Tibial nerve (tissue), 4 donors: ENCODE measurements at places on chromosomes 1 and 21. TPM values are rescaled to one million over a fixed set of nuclear protein-coding genes. Genes with fewer than 3 reads are reported as not detected.

The PRAMEF33 gene
- not detected for total RNA-seq

DNA sequence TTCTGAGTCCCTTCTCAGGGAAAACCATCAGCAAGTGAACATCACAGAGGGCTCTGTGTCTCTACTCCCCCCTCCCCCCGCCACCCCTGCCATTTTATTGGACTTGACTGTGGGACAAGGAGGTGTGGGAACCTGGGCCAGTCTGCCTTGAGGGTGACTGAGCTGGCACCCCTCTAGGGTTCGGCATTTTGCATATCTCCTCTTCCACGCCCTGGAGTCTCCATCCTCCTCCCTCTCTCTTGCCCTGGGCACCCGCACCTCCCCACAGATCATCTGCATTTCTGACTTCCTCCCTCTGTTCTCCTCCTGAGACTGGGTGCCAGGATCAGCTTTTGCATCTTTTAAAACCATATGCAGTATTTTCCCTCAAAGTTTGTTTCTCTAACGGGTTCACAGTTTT, 107.1 kb upstream of the ERRFI1 start:
- DNase-seq, result no peak

DNA sequence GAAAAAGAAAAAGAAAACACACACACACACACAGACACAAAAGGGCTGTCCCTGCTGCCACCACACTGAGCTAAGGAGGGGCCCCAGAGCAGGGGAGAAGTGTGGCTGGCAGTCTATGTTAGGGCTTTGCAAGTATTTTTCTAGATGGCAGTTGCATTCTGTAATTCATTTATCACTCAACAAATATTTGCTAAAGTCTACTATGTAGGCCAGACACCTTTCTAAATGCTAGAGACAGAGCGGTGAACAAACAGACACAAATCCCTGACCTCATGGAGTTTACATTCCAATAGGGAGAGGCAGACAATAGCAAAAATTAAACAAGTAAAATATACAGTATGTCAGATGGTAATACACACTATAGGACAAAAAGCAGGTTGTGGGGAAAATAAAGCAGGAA, 20.2 kb downstream of the WDR64 start:
- DNase-seq, result no peak

The TMPRSS3 gene
- not detected for total RNA-seq

The TBX19 gene
- total RNA-seq, result 2.9 TPM

- no peak for DNase-seq
Measured at GRCh38 chr1:30005972-30006619, 717.3 kb downstream of the MATN1 start.

- DNase-seq, result no peak
Measured at GRCh38 chr1:79760531-79760930, 754.0 kb upstream of the ADGRL4 start.

The PFKL gene
- 155 TPM for total RNA-seq

GRCh38 chr1:25549273-25550154, 6.1 kb downstream of the LDLRAP1 start:
- no peak for DNase-seq

- no peak for DNase-seq
Measured at GRCh38 chr1:116496380-116496779, 74.4 kb downstream of the CD58 start.

GRCh38 chr1:92123868-92124267, 43.7 kb downstream of the BTBD8 start:
- DNase-seq, result no peak

The CRABP2 gene
- 13.2 TPM for total RNA-seq

DNA sequence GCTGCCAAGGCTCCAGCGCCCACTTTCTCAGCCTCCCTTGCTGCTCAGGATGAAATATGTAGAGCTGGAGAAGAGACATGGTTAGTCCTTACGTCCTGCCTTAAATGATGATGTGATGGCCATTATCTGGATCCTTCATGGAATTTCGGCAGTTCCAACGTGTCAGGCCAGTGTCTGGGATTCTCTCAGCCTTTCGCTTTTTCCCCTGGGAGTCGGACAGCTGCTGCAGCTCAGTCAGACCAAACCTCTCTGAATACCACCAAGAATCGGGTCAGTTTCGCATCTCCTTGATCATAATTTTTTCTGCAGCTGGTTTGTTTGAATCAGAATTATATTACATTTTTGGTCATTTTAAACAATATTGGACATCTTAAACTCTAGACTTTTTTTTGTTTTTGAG, 22.3 kb upstream of the KLHDC8A start:
- DNase-seq, result no peak

GRCh38 chr1:209354111-209354839, 229.2 kb upstream of the CAMK1G start:
- peak; percentile 43 for DNase-seq

The SPATA17 gene
- 0.44 TPM for total RNA-seq

- no peak for DNase-seq
Measured at GRCh38 chr1:178694923-178695525, 30.0 kb upstream of the RALGPS2 start.

- no peak for DNase-seq
Measured at GRCh38 chr1:159275891-159276290, 26.2 kb upstream of the FCER1A start.

DNA sequence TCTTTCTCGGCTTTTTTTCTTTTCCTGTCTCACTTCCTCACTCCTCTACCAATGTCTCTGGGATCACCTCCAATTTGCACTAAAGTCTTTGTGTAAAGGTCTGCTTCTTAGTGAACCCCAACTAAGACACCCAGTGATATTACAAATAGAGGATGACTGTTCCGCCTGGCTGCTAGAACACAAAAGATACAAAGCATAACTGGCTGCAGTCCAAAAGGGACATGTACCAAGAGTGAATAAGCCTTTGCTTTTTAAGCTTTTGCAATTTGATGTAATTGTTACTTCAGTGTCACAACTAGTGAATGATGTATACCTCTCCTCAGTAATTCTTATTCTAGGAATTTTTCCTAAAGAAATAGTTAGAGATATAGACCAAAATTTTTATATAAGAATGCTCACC, 82.8 kb upstream of the BEND5 start:
- no peak for DNase-seq

GRCh38 chr21:35506352-35506751, 457.2 kb upstream of the RUNX1 start:
- DNase-seq, result no peak

- DNase-seq, result no peak
Measured at GRCh38 chr1:3539707-3540425, 71.4 kb downstream of the MEGF6 start.

DNA sequence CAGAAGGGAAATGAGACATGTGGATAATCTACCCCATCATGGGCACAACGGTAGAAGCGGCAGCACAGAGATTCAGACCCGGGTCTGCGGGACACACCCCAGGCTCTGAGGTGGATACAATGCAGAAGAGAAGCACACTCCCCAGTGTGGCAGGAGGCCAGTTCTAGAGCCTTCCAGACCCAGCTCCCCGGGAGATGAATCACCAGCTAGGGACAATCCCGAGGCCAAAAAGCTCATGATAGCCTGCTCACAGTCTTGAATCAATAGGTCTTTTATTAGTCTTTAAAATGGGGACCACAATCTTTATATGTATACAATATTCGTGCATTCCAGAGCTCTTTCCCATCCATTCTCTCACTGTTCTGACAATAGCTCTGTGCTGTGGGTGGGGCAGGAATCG, 57.3 kb upstream of the DIRAS3 start:
- no peak for DNase-seq
